ENCODE measurements at places on chromosomes 1 and 21.

GRCh38 chr21:36183144-36183795, 26.6 kb downstream of the DOP1B start:
- peak; percentile 5 for DNase-seq
- no peak overlapping the region for H3K27ac ChIP-seq
- H3K36me3 ChIP-seq = no peaks in the 10 kb centered on the region

- no peaks in the 10 kb centered on the region for H3K27me3 ChIP-seq
- H3K4me3 ChIP-seq = no peak overlapping the region
- DNase-seq = peak; percentile 26
- no peak overlapping the region for H3K27ac ChIP-seq
Observed at GRCh38 chr1:113415310-113416070, 25.2 kb downstream of the MAGI3 start.

- no peak overlapping the region for H3K4me3 ChIP-seq
- no peaks in the 10 kb centered on the region for H3K36me3 ChIP-seq
- no peak overlapping the region for H3K27ac ChIP-seq
- H3K4me1 ChIP-seq = no peaks in the 10 kb centered on the region
- no peaks in the 10 kb centered on the region for H3K27me3 ChIP-seq
Observed at GRCh38 chr1:38326135-38326534, 279.5 kb upstream of the POU3F1 start.

- no peaks in the 10 kb centered on the region for H3K27me3 ChIP-seq
- H3K4me3 ChIP-seq = no peak overlapping the region
- DNase-seq = peak; percentile 29
- H3K36me3 ChIP-seq = no peaks in the 10 kb centered on the region
Observed at GRCh38 chr1:111205714-111206050, 5.2 kb upstream of the DENND2D start.
